RCC 7860 (cell line): ENCODE measurements at places on chromosomes 5 and 9.

GRCh38 chr9:104025104-104025503 is 69.0 kb upstream of the SMC2 start:
- DNase-seq, result no peak

DNA sequence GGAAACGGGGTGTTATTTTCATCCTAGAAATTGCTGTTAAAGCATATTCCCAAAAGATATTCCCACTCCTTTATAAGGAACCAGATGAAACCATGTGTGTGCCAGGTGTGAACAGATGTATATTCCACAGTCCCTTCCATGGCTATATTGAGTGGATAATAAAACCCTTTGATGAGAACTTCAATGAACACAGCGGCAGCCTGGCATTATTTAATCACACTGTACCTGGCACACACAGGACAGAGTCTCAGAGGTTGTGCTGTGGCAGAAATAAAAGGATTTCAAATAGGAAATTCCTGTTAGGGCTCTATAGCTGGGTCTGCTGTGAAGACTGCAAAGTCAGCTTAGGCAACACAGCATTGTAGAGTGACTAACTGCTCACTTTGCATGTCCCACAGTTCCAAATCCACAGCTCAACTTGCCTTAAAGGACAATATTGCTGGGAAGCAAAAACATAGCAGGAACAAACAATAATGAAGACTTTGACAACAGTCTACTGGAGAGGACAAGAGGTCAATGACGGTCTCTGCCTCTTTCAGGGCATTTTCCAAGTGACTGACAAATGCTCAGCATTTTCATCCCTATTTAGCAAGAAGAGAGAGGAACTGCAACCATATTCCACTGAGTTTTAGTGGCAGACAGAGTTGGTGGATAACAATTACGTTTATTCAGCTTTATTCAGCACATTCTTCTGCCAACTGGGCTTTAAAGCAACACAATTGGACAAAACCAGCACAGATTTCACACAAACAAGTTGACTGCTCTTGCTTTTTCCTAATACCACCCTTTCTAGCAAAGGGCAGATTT is 255.7 kb upstream of the RGMB start:
- no peak for DNase-seq

GRCh38 chr9:78131969-78132700 is 100.5 kb upstream of the GNAQ start:
- no peak for DNase-seq

DNA sequence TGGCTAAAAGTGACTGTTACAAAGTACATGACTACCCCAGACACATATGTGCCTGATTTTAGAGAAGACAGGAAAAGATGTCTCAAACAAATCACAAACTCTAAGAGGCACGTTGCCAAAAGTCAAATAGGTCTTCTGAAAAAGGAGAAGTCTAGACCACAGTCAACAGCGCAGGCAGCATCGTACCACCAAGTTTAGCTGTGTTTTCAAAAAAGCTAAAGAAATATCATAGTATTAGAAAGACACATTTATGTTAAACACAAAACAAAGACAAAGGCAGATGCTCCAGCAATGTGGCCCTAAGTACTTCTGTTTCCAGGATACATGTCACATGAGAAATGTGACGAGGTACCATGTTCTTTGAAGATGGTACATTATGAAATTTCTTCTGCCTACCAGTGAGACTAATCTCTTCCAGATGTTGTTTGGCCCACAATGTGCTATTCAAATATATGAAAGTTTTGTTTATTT is 43.5 kb downstream of the LPAR1 start:
- DNase-seq, result no peak

DNA sequence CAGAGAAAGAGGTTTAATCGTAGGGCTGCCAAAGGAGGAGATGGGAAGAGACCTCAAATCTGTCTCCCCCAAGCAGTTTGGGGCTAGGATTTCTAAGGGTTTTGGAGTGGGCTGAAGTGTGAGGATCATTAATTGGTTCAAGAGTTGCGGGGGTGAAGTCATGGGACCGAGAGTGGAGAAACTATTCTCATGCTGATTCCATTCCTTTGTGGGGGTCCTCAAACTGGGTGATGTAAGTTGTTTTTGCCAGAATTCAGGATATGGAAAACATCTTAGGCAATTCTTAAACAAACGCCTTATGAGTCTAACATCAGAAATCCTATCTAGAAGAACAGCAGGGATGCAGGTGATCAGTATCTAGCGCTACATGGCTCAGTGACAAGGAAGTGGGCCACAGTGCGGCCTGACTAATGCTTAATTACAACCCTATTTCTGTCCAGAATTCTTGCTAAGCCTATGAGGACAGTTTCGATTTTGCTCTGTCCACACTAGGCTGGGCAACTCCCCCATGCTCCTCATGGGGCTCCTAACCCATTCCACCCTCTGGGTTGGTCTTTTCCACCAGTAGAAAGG is 27.7 kb upstream of the TRIO start:
- no peak for DNase-seq

DNA sequence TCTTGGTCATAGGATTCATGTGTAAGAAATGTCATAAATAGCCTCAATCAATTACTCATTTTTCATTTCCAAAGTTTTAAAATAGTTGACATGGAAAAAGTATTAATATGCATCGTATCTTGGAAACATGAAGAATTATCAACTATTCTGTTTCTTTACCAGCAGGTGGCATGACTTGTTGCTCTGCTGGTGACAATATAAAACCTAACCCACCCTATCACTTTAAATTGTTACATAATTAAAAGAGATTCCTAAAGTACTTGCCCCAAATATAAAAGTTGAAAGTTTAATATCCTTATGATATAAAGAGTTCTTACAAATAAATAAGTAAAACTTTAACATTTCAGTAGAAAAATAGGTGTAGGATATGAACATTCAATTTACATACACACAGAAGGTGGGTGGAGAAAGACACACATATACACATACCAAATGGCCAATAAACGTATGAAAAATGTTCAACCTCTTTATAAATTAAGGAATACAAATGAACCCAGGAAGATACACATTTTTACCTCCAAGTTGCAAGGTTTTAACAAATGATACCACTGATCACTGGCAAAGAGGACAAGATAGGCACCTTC is 30.6 kb downstream of the MAP1B start:
- no peak for DNase-seq

DNA sequence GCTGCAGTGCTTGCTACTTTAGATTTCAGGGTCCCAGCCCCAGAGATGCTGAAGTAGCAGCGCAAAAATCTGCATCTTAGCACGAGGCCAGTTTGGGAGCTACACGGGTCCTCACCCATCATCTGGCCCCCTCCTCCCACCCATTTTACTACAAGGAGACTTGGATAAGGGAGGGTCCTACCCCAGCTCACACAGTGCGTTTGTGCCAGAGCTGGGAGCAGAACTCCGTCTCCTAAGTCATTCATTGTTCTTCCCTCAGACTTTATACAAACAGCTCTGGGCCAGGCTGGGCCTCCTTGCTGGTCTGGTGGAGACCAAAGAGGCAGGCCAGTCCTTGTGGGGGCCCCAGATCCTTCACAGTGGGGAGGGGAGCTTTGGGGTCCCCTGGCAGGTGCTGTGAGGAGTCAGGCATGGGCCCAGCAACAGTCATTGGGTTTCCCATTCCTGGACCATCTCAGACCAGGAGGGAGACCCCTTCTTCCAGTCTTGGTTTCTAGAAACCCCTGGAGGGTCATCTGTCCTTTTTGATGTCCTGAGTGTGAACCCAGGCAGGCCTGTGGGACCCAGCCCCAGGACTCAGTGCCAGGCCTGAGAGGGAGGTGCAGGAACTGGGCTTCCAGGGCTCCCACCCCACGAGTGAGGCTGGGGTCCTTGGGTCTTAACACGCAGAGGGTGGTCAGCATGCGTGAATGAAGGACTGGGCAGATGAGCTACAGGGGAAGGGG is 2.3 kb upstream of the IL17B start:
- DNase-seq, result no peak

DNA sequence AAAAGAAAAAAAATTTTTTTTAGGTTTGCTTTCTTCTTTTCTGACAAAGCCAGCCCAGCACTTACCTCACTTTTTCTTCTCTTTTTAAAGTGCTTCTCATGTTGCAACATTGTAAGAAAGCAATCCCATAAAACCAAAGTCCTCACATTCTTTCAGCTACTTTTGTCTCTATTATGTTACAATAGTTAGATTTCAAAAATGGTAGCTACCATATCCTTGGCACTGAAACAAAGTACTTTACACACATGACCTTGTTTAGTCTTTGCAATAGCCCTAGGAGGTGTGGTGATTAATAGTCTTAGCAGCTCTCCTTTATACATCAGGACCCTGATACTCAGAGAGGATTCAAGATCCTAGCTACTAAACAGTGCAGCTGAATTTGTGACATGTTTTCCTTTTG is 23.5 kb upstream of the CARTPT start:
- DNase-seq, result no peak

- no peak for DNase-seq
These were observed 752 bp upstream of the ANKH start for GRCh38 chr5:14872070-14872989.

GRCh38 chr9:114929201-114929600 is 1.2 kb downstream of the TNFSF8 start:
- DNase-seq, result no peak

GRCh38 chr5:67179697-67180361 is 16.8 kb downstream of the CD180 start:
- DNase-seq, result no peak

DNA sequence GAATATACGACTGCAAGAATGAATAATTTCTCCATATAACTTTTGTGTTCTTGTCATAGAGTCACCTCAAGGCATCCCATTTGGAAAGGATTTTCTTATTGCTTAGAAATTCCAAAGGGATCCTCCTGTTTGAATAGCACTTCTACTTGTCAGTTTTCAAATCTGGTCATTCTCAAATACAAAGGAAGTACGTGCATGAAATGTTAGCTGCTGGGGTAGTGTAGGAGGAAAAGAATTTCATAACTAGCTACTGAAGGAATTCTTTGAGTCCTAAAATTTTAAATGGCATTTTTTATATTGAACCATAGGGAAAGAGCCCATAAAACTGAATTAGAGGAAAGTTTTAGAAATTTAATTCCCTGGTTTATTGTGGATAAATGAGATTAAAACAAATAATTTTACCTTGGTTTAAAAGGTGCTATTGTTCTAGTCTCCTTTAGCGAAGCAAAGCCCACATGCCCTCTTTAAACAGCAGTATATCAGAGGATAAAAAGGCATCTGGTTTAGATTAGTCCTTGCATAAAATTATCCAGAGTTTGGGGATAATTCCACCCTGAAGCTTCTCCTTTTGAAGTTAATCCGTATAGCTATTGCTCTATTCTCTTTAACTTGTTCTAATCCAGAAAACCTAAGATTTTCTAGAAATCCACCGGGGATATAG is 2.0 kb upstream of the MPDZ start:
- no peak for DNase-seq

DNA sequence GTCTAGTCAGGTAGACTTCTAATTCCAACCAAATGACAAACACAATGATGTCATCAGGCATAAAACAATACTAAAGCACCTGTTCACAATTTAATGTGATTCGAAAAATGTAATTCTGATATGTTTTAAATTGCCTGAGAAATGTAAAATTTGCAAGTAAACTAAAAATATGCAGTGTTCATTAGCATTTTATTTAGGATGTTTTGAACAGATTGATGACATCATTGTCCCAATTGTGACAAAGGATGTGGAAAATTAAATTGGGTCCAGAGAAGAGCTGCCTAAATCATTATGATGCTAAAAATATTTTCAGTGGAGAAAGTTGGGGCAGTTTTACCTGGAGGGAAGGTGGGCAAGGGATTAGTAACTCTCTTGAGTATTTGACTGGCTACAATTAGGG is 86.5 kb downstream of the CFAP90 start:
- no peak for DNase-seq

GRCh38 chr5:175427762-175428161 is 16.2 kb downstream of the DRD1 start:
- DNase-seq, result no peak

DNA sequence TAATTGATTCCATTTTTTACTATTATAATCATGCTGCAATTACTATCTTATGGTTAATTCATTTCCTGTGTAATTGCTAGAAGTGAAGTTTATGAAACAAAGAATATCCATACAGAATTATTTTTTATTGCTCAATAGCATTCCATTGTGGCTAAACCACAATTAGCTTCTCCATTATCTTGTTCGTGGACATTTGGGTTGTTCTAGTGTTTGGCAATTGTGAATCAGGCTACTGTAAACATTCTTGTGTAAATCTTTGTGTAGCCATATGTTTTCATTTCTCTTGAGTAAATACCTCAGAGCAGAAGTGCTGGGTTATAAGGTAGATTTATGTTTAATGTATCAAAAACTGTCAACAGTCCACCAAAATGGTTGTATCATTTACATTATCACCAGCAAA is 341.1 kb downstream of the MAT2B start:
- no peak for DNase-seq

- no peak for DNase-seq
These were observed 82.3 kb downstream of the SLC1A3 start for GRCh38 chr5:36688722-36689121.

DNA sequence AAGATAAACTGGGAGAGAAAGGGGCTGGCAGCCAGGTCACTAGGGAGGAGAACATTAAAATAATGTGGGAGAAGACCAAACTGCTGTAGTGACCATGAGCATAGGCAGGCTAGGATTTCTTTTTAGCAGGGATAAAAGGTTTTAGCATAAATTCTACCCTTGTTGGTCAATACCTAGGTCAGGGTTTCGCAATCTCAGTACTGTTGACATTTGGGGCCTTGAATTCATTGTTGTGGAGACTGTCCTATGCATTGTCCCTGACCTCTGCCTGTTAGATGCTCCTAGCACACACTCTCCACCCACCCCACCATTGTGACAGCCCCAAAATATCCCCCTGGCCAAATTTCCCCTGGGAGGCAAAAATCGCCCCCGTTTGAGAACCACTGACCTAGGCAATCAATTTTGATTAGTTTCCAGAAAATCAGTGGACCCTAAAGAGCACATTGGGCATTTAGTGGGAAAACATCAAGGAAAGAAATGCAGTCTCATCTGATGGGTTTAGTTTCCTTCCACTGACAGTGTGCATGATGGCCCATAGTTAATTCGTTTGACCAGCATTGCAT is 181.4 kb downstream of the NTRK2 start:
- no peak for DNase-seq

- peak; percentile 39 for DNase-seq
These were observed 70.7 kb downstream of the COX7C start for GRCh38 chr5:86688406-86688805.

DNA sequence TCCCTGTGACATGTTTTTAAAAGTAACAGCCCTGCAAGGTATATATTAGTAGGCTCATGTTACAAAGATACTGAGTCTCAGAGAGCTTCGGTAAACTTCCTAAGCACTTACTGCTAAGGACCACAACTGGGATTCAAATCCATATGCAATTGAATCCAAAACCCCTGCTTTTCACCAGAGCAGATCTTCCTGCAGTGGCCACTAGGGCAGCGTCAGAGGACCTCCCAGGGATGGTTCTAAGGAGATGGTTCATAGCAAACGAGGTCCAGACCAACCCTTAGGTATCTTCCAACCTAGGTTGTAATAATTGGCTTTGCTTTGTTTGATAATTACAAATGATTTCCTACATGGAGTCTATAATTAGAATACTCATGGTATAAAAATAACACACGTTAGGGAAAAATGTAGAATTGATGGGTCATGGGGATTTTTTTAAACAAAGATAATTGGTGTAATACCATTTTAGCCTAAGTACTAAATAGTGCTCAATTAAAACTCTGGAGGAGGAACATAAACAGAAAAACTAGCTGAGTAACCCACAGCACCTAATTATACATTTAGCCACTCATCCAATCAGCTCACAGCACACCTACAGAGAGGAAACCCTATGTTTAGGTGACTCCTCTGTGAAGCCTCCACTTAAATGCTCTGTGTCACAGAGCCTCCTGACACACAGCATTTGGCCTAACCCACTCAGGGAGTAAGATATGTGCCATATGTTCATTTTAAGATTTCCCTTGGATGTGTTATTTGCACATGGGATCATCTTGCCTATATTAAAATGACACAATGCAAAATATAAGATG is 10.0 kb upstream of the CAST start:
- DNase-seq, result no peak
